ENCODE measurements at places on chromosomes 16 and 17.

DNA sequence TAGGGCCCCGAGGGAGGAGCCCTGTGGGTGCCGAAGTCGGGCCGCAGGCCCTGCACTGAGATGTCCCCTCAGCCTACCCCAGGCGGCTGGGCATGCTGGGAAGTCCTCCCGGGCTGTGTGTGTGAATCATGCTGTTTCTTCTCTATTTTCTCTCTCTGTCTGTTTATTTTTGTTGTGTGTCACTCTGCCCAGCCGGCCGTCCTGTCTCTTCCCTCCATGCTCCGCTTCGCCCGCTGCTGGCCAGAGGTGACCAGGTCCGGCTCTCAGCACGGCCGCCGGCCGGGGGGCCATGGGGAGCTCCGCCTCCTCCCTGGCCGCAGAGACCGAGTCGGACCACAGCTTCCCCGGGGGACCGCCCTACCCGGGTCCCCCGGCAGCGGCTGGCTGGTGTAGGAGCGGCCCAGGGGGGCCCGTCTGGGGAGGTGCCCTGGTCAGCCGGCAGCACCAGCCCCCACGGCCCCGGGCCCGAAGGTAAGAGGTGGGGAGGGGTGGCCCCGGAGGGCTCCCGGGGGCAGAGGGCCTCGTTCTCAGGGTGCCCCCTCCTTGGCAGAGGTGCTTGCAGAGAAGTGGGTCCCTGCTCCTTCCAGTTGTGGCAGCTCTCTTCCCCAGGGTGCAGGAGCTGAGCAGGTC, 12.5 kb downstream of the CAPN15 start:
- DNase-seq: no peak

DNA sequence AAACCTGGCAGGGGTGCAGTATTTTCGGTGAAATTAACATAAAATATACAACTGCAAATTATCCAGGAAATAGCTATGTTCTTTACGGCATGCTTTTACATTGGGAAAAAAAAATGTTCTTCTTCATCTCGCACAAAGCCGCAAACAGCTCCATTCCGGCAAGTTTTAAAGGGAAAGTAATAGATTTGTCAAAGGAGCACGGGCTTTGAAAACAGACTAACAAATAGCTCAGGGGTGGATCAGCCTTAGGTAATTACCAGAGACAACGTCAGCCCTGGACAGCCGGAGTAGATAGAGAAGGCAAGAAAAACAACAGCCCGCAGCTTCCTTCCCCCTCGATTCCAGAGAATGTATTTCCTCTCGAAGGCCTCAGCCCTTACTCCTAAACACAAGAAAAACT, 222.5 kb downstream of the C16orf78 start:
- DNase-seq: no peak

- DNase-seq: peak; percentile 54
Measured at GRCh38 chr16:10090816-10091215, 91.4 kb downstream of the GRIN2A start.

DNA sequence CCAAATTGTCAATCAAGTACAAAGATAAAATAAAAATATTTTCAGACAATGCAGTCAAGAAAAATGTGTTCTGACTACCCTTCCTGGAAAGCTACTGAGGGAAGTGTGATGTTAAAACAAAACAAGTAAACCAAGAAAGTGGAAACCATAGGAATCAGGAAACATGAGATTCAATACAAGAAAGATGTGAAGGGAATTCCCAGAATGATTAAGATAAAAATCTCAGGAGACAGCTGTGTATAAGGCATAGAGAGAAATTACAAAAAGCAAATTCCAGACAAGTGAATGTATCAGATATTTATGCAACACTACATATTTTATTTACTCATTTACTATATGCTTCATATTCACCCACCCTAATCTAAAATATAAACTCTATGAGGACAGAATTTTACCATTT, 32.2 kb downstream of the TRIM37 start:
- peak; percentile 31 for DNase-seq

DNA sequence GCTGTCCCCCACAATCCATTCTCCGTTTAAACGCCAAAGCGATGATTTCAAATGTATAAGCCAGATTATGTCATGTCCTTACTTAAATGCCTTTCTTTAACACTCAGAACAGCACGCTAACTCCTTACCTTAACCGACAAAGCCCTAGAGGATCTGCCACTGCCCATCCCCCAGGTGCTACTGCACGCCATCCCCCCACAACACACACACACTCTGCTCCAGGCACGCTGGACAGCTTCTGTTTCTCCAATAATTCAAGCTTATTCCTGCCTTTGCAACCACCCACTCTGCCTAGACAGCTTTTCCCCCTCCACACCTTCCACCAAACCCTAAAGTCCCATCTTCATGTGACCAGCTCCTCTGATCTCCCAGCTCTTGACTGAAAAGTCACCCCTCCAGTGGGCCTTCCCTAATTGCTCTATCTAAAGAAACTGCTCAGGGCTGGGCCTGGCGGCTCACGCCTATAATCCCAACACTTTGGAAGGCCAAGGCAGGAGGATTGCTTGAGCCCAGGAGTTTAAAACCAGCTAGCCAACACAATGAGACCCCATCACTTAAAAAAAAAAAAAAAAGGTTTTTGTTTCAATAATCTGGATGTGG, 38.9 kb upstream of the RPL38 start:
- DNase-seq: no peak

DNA sequence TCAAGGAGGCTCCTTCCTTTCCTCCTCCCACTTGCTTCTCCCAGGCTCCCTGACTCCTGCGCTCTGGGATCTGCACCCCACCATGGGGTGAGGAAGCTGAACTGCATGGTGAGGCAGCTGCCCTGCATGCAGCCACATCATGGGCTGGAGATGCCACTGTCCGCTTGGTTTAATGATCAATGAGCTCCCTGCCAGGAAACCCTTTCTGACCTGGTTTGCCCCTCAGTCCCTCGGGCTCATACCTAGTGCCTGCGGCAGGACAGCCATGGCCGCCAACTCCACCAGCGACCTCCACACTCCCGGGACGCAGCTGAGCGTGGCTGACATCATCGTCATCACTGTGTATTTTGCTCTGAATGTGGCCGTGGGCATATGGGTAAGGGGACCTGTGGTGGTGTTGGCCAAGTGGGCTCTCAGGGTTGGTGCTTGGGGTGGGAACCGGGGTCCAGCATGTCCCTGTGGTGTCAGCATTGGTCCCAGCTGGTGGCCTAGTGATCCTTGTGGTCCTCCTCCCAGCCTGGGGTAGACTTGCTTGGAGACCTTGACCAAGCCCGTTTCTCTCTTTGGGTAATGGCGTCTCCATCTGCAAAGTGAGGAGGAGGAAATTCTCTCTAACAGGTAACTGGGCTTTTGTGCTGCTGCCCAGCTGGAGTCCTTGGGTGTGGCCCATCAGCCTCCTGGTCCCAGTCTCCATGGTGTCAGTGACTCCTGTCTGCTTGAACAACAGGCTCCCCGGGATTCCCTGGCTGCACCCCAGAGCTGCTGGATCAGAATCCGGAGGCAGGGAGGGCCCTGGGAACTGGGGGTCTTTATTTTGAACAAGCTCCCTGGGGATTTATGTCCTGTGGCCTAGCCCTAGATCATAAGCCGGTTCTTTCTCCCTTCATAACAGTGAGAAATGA, at the start of gene SLC5A10:
SLC5A10 (plus strand) TSS at position 225 of the 902 bp plus-strand sequence; CDS start at position 266, 41 bp downstream.
- DNase-seq: no peak

- DNase-seq: no peak
Measured at GRCh38 chr16:74626741-74627416, 20.0 kb upstream of the GLG1 start.

- no peak for DNase-seq
Measured at GRCh38 chr17:68301438-68301959, 10.2 kb downstream of the ARSG start.

GRCh38 chr16:87828071-87828906, 41.0 kb downstream of the SLC7A5 start:
- no peak for DNase-seq

DNA sequence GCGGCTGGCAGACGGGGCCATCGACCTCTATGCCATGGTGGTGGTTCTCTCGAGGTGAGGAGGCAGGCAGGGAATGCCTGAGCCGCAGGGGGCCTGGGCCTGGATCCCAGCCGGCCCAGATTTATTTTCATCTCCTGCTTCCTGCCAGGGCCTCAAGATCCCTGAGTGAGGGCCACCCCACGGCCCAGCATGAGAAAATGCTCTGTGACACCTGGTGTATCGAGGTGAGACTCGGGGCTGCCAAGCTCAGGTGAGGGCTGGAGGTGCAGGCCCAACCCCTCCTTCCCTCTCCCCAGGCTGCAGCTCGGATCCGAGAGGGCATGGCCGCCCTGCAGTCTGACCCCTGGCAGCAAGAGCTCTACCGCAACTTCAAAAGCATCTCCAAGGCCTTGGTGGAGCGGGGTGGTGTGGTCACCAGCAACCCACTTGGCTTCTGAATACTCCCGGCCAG, 4.9 kb downstream of the ACADVL start:
- no peak for DNase-seq

DNA sequence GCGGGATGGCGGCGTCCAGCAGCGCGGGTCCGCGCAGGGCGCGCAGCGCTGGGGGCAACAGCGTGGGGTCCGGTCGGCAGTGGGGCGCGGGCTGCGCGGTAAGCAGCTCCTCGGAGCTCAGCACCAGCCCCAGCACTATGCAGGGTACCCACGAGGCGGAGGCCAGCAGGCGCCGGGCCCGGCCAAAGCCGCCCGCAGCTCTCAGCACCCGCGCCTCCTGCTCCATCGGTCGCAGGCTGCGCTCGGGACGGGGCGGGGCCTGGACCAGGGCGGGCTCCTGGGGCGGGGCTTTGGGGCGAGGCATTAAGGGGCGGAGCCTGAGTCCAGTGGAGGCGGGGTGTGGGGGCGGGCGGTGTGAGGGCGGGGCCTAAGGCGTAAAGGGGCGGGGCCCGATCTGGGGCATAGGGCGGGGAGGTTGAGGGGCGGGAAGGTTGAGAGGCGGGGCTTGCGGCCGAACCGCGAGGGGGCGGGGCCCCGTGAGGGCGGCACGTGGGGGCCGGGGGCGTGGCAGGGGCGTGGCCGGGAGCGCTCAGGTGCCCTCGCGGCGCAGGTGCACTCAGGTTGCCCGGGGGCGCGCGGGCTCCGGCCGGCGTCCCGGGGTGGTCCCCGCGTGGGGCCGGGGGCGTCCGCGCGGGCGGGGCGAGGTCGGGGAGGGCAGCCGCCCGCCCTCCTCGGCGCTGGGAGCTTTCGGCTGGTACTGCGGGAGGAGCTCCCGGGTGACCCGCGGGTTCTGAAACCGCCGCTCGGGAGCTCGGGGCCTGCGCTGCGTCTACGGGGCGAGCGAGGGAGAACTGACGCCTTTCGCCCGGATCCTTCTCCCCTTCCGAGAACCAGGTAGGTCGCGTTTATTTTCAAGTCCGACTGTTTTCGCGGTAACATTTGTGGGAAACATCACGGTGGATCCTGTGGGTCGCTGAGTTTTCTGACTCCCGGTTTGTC, 1.4 kb upstream of the SLC22A31 start:
- no peak for DNase-seq

GRCh38 chr16:21156767-21157467, 1.6 kb upstream of the LDAF1 start:
- peak; percentile 60 for DNase-seq

- DNase-seq: peak; percentile 37
Measured at GRCh38 chr17:42312285-42313130, 24.2 kb downstream of the STAT5A start.

DNA sequence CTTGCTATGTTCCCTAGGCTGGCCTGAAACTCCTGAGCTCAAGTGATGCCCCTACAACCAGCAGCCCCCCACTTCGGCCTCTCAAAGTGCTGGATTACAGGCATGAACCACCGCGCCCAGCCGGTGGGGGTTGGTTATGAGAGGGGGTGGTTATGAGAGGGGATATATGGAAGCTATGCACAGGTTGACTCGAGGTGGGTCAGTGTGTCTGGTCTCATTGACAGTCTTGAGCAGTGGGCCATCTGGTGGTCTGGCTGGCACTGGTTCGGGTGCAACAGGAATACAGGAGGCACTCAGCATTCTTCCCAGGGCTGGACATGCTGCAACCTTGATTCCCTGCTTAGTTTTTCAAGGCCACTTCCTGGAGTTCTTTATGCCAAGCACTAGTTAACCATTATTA, 5.6 kb upstream of the STX1B start:
- no peak for DNase-seq

GRCh38 chr17:12667299-12667958, 1.7 kb downstream of the MYOCD start:
- DNase-seq: peak; percentile 40

GRCh38 chr16:89417352-89417751, 73.0 kb downstream of the ANKRD11 start:
- DNase-seq: no peak

Measured in fibroblast of skin of left biceps (primary cell).